NCI-H446 (cell line): ENCODE measurements at places on chromosomes 1 and 21.

DNA sequence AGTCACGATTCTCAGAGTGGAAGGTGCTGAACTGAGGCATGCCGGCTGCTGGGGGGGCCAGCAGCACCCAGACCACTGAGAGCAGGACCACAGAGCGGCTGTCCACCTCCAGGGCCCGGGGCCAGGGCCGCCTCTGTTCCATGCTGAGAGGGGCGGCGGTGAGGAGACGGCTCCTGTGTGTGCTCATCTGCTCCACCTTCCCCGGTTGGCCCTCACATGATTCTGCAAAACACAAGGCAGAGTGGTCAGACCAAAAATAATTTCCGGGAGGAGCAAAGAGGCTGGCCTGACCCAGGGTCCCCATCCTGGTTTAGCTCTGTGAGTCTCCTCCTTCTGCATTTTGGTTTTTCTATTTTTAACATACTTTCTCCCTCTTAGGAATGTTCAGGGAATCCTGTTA lies 26.4 kb downstream of the PLXNA2 start:
- DNase-seq = no peak

DNA sequence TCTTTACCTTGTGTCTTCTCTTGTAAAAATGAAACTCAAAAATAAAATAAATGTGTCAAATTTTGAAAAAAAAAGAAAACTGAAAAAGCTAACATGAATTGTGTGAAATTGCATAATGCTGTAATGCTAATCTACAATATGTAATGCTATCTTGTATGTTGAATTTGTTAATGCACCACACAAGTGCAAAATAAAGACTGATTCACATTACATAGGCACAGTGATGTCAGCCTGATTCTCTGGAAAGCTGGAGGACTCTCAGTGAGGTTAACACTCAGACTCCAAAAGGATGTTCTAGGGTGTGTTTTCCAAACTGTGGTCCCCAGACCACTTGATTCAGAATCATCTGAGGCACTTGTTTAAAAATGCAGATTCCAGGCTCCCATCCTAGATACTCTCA lies 25.6 kb downstream of the SYT11 start:
- DNase-seq = no peak

DNA sequence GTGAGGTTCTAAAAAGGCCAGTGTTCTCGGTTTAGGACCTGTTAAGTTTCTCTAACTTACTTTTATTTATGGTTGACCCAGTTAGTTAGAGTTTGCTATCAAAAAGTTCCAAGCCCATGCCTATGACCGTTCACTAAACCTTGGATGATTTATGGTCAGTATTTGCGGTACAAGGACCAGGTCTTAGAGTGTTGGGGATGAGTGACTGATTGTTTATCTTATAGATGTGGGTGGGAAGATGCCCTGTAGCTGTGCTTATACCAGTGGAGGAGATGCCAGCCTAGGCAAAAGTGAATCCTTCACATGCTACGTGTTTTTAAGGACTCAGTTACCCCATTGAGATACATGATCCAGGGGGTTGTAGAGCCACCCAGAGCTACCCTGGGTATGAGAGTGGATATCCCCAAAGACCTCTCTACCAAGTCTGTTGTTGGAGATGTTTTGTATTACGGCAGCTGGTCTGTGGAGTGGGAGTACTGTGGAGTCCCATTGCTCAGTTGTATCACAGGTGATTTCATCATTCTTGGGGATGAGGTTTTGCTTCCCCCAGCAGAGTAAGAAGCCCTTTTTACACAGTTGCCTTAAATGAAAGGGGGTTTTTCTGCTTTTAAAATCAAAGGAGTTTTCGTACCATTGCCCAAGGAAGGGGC lies 2.1 kb downstream of the SLC22A15 start:
- no peak for DNase-seq

- no peak for DNase-seq
Measured at GRCh38 chr21:45132841-45133573, 58.6 kb downstream of the ADARB1 start.

GRCh38 chr1:199057322-199057721 lies 418.5 kb downstream of the PTPRC start:
- DNase-seq = no peak

- no peak for DNase-seq
Measured at GRCh38 chr1:5901150-5901549, 91.1 kb downstream of the NPHP4 start.
